CD4-positive, alpha-beta T cell treated with Interleukin-12 subunit alpha and Interleukin-12 subunit beta, for 1 hour (primary cell): ENCODE measurements at places on chromosomes 16 and 17.

- DNase-seq: no peak
Measured at GRCh38 chr16:15674571-15674970, 24.5 kb downstream of the NDE1 start.

DNA sequence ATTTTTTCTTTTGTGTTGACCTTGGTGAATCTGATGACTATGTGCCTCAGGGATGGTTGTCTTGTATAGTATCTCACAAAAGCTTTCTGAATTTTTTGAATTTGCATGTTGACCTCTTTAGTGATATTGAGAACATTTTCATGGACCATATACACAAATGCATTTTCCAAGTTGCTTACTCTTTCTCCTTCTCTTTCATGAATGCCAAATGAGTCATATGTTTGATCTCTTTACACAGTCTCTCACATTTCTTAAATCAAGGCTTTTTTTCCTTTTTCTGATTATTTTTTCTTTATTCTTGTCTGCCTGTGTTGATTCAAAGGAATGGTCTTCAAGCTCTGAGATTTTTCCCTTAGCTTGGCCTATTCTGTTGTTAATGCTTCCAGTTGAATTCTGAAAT, 46.6 kb upstream of the KCNJ16 start:
- no peak for DNase-seq

DNA sequence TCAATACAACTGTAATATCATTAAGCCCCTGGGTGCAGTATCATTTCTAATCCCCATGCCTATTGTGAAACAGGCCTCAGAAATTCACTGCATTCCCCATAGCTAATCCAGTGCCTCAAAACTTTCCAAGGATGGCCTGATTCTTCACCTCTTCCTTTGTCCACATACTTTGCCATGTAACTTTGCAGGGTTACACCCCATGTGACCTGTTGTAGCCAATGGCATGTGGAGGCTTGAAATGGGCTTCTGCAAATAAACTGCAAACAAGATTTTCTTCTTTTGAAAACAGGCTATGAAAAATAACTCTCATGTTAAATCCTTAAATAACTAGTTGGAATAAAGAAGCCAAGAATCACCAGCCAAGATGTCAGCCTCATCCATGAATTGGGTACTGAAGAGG, 35.9 kb downstream of the ABCA10 start:
- no peak for DNase-seq

- no peak for DNase-seq
Measured at GRCh38 chr16:64397042-64397441, 724.8 kb downstream of the CDH11 start.

- DNase-seq: no peak
Measured at GRCh38 chr17:44269535-44270240, 1.8 kb upstream of the SLC4A1 start.

DNA sequence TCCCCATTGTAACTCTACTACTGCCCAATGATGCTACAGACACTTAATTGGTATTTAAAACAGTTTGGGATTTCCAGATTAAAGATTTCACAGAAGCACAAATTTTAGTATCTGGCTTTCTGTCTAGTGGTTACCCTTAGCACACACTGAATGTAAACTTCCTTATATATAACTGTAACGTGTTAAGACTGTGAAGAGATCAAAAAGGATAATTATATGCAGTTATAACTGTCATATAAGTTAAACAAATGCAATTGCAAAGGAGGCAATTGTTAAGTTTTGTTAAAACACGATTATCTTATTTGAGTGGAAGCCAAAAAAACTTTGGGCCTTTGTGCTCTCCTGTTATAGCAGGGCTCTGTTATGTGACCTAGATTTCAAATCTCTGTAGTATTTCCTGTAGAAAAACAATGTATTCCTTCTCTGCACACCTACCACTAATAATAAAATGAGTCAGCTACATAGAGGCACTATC, 147.9 kb downstream of the STXBP4 start:
- peak; percentile 13 for DNase-seq

- no peak for DNase-seq
Measured at GRCh38 chr16:8863594-8864424, 5.0 kb downstream of the CARHSP1 start.

GRCh38 chr16:28181515-28181914, 30.2 kb downstream of the XPO6 start:
- no peak for DNase-seq

GRCh38 chr17:75691801-75692626, 24.9 kb downstream of the SAP30BP start:
- no peak for DNase-seq

GRCh38 chr17:13311306-13311705, 290.4 kb downstream of the HS3ST3A1 start:
- DNase-seq: no peak

- DNase-seq: no peak
Measured at GRCh38 chr17:28043296-28043695, 819 bp downstream of the NLK start.

DNA sequence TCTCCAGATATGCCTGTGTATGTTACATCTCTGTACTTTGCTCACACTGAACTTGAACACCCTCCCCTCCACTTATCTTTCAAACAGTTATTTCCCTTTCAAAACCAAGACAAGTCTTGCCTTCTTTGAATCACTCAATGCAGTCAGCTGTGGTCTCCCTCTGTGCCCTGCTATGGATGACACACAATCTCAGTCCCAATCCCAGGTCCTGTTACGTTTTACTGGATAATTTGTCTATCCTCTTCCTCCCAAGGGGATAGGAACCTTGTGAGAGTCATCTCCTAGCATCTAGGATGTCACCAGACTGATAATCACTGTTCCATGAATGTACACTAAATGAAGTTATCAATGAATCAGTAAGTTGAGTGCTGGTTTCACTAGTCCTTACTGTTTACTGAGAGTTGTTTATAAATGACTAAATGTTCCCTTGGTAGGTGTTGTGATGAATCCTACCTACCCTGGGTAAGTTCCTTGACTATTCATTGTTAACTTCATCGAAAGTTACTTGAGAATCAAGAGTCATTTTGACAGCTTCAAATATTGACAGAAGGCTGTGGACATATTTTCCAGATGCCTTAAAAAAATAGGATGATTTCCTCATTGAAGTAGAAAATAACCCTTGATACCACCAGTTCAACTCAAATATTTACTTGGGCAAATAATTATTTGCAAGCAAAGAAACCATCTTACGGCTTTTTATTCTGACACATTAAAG, 244.9 kb downstream of the PRKCA start:
- no peak for DNase-seq

GRCh38 chr17:48930435-48930873, 14.2 kb downstream of the SNF8 start:
- DNase-seq: no peak

- no peak for DNase-seq
Measured at GRCh38 chr16:57887711-57888110, 83.2 kb downstream of the CNGB1 start.

GRCh38 chr17:64183815-64184214, 53.9 kb upstream of the ERN1 start:
- DNase-seq: no peak

DNA sequence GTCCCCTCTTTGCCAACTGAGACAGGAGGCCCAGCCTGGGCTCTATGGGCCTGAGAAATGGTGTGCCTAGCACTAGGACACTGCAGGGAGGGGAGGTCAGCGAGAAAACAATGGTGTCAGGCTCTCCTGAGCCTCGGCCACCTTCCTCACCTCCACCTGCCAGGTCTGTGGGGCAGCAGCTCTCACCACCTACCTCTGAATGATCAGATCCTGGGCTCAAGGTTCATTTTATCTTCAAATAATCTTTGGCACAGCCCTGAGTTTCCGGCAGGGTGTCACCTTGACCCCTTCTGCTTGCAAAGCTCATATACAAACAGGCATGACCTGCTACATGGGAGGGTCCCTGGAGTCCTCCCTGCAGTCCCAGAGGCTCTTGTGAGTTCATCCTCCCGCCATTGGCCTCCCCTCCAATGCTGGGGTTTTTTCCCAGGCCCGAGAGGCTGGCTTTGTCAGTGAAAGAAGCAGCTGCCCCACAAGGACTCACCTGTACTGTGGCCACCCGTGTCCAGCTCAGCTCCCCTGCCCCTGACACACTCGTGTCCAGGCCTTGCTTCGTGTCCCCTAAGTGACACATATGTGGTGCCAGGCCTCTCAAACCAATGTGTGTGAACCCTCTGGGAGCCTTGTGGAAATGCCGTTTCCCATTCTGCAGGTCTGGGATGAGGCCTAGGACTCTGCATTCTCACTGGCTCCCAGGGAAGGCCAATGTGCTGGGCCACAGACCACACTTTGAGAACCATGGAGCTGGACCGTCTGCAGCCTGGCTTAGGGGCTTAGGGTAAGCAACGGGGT, 176.8 kb upstream of the CIBAR2 start:
- DNase-seq: no peak

DNA sequence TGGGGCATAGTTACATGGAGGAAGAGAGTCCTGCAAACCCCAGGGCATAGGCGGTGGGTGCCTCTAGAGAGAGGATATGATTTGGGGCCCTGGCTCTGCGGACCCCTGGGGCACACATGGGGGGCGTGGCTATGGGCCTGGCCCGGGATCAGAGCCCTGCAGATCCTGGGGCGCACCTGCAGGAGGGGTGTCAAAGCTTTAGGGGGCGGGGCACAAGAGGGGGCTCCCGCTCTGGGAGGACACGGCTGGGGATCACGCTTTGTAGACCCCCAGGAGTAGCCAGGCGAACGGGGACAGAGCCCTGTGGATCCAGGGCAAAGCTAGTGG, 497 bp downstream of the BCL7C start:
- no peak for DNase-seq

GRCh38 chr17:63395075-63395805, 50.9 kb downstream of the CYB561 start:
- no peak for DNase-seq

GRCh38 chr16:13305019-13305755, 403.8 kb downstream of the SHISA9 start:
- DNase-seq: no peak

DNA sequence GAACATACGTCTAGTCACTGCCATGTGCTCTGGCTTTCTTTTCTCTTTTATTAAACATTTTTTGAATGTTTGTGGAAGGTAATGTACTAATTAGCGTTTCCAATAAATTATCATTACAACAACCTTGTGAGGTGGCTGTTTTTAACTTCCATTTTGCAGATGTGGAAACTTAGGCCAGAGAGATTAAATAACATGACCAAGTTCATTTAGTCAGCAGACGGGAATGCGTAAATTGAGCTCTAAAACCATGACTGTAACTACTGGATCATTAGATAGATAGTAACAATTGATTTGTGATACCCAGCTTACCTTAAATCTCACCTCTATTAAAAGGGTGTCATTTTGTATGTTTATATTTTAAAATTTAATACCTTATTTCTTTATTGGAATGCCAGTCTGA, 49.4 kb downstream of the RABEP1 start:
- DNase-seq: no peak

GRCh38 chr17:80832266-80832676, 159.4 kb upstream of the CHMP6 start:
- DNase-seq: no peak

DNA sequence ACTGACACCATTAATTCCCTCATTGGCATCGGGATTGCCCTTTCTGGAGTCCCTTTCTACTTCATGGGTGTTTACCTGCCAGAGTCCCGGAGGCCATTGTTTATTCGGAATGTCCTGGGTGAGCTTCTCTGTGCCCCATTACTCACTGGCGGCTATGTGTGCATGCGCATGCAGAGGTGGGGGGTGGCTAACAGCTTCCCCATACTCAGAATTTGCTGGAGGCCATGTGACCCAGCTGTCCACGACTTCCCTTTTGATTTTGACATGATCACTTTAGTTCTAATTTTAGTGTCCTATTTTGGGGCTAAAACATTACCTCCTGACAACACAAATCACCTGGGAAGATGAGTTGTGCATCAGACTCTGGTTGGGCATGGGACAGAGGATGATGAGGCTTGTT, 14.1 kb downstream of the SLC7A6OS start:
- DNase-seq: no peak

DNA sequence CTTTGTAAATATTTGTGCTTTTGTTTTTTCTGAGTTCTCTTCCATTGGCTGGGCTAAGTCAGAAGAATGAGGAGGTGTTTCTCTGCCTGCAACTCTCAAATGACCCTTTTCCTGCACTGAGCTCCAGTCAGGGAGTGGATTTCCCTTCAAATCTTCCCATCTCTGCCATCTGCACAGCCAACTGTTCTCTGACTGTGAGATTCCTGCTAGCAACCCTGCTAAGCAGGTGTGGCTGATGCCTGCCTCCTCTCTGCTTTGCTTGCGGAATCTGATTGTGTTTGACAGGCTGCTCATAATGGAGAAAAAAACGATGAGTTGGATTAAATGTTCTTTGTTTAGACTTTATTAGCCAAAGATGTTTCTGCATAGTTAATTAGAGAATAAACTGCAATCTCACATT, 519.8 kb downstream of the TMEM114 start:
- DNase-seq: no peak

DNA sequence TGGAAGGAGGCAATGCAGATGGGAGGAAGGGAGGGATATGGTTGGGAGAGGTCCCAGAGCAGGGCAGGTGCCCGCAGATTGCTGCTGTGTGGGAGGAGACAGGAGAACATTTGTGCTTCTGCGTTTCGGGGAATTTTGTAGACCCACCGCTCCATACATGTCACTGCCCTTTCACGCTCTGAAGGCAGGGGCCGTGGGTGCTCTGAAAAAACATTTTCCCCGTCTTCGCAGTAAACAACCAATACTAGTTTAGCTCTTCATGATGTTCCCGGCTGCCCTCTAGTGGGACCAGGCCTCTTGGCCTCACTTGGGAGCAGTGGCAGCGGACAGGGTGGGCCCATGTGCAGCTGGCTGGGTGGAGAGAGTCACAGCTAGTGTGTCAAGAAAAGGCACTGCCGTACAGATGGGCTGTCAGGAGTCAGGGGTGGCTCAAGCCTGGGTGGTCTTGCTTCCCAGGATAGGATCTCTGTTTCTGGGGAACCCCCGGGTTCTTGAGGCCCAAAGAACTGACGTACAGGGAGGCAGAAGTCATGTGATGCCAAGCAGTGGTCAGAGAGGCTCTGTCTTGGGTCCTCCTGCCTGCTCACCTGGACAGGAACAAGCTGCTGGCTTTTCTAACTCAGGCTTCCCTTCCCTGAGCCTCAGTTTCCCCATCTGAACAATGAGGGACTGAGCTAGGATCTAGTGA, 46.5 kb upstream of the CPNE2 start:
- peak; percentile 40 for DNase-seq

GRCh38 chr17:78879635-78880186, 23.3 kb downstream of the CEP295NL start:
- peak; percentile 32 for DNase-seq

DNA sequence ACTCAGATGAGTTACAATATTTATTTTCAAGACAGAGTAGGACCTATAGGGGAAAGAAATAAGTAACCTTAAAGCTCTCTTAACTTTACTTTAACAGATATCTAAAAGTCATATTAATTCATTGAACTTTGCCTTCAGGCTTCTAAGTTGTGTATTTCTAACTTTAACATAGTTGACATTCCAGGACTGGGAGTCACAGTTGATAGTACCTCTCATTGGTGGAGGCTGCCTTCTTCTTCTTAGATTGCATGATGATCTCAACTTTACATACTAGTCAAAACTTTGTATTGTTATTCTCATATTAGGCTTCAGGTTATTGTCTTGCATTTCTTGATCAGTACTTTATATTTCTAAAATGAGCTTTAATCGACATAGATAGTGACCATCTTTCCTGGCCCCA, 350.1 kb upstream of the KIF2B start:
- DNase-seq: no peak

- DNase-seq: no peak
Measured at GRCh38 chr17:15456496-15456895, 10.9 kb downstream of the CDRT4 start.
